ENCODE measurements at places on chromosomes 2 and 18.

DNA sequence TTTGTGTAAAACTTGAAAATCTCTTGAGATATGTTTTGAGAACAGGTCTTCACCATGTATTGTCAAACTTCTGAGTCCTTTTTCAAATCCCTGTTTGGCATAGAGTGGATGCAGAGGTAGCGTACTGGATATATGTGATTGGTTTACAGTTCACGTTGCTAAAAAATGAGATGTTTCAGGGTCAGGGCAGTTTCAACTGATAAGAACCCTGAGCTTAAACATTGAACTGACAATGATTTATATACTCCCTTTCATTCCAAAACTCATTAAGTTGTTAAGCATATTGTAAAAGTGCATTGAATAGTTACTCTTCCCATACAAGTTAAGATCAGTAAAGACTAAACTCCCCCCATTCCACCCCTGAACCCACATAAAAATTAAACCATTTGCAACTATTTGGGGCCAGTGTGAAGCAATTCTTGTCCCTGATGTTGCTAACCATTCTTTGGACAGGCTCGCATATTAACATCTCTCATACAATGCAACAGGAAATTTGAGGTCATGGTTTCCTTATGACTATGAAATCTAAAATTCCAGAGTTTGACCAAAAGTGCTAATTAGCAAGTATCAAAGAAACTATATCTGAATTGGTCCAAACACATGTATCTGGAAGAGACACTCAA lies 470.9 kb upstream of the ACVR2A start:
- H3K4me3 ChIP-seq, result no peak overlapping the region
- no peaks in the 10 kb centered on the region for H3K27me3 ChIP-seq
- H3K36me3 ChIP-seq, result no peaks in the 10 kb centered on the region
- H3K4me1 ChIP-seq, result peaks cover 4% of the 10 kb centered on the region
- no peak for DNase-seq
- H3K27ac ChIP-seq, result no peak overlapping the region

- H3K27ac ChIP-seq, result peak overlapping the region; percentile 90
- peaks cover 14% of the 10 kb centered on the region for H3K4me1 ChIP-seq
- H3K36me3 ChIP-seq, result peaks cover 32% of the 10 kb centered on the region
- peak overlapping the region; percentile 58 for H3K4me3 ChIP-seq
- peak; percentile 51 for DNase-seq
Observed at GRCh38 chr2:60992985-60993392, 24.5 kb upstream of the PEX13 start.

GRCh38 chr2:145715601-145716000 lies 1195.7 kb upstream of the ZEB2 start:
- H3K27me3 ChIP-seq, result no peaks in the 10 kb centered on the region
- H3K36me3 ChIP-seq, result no peaks in the 10 kb centered on the region
- H3K4me3 ChIP-seq, result no peak overlapping the region
- H3K27ac ChIP-seq, result no peak overlapping the region
- no peak for DNase-seq

- H3K36me3 ChIP-seq, result peaks cover 7% of the 10 kb centered on the region
- DNase-seq, result no peak
- peaks cover 10% of the 10 kb centered on the region for H3K4me1 ChIP-seq
- H3K27me3 ChIP-seq, result no peaks in the 10 kb centered on the region
- peak overlapping the region; percentile 43 for H3K27ac ChIP-seq
Observed at GRCh38 chr2:18546567-18546966, 13.9 kb downstream of the RDH14 start.

GRCh38 chr18:7872569-7872968 lies 305.5 kb downstream of the PTPRM start:
- no peaks in the 10 kb centered on the region for H3K27me3 ChIP-seq
- DNase-seq, result no peak
- H3K4me3 ChIP-seq, result no peak overlapping the region
- no peak overlapping the region for H3K27ac ChIP-seq

GRCh38 chr2:174866421-174866820 lies 102.1 kb upstream of the CHRNA1 start:
- H3K27ac ChIP-seq, result no peak overlapping the region
- peaks cover 4% of the 10 kb centered on the region for H3K27me3 ChIP-seq
- no peak overlapping the region for H3K4me3 ChIP-seq
- no peaks in the 10 kb centered on the region for H3K4me1 ChIP-seq

DNA sequence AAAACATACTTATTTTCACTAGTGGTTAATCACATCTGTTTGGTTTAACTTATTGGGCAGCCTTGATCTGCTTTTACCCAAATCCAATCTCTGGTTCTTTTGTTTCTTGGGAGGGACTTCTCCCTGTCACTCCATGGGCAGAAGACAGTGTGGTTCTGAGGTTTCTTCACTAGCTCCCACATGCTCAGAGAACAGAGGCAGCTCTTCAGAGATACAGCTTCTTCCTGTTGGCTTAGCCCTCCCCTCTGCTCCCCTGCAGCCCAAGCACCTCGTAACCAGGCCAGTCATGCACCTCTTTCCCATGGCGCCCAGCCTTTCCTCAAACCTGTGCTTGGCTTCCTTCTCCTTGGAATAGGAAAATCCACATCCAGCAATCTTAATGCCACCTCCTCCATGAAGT lies 32.8 kb downstream of the SLC9A2 start:
- no peak overlapping the region for H3K27ac ChIP-seq
- peaks cover 36% of the 10 kb centered on the region for H3K27me3 ChIP-seq
- H3K4me3 ChIP-seq, result no peak overlapping the region
- no peaks in the 10 kb centered on the region for H3K4me1 ChIP-seq

- H3K4me1 ChIP-seq, result peaks cover 8% of the 10 kb centered on the region
- H3K27ac ChIP-seq, result no peak overlapping the region
- peaks cover 18% of the 10 kb centered on the region for H3K36me3 ChIP-seq
- DNase-seq, result no peak
Observed at GRCh38 chr2:182970486-182970885, 67.8 kb downstream of the NCKAP1 start.

DNA sequence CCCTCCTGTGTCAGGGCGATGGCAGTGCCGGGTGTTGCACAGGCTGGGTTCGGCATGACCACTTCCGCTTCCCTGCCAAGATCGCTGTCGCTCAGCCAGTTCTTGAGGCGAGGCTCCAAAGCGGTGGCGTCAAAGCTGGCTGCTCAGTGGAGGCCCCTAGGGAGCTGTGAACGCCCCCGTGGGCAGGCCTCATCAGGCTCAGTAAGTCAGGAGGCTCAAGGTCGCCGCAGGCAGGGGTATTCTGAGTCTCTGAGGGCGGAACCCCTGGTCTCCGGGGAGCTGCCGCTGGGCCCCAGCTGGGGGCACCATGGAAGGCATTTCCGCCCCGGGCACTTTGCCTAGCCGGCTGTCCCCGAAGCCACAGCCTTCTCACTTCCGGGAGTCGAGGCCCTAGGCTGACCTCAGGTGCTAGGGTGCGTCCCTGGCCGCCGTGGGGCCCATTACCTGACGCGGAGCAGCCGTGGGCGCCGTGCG lies 210.4 kb downstream of the SOCS6 start:
- H3K27me3 ChIP-seq, result peaks cover 2% of the 10 kb centered on the region
- H3K4me1 ChIP-seq, result no peaks in the 10 kb centered on the region
- no peaks in the 10 kb centered on the region for H3K36me3 ChIP-seq
